ENCODE measurements at places on chromosomes 2 and 18.

GRCh38 chr2:232421189-232421785 lies 14.6 kb downstream of the ALPG start:
- DNase-seq: no peak

- DNase-seq: no peak
Observed at GRCh38 chr2:98085649-98086048, 1.3 kb upstream of the VWA3B start.

DNA sequence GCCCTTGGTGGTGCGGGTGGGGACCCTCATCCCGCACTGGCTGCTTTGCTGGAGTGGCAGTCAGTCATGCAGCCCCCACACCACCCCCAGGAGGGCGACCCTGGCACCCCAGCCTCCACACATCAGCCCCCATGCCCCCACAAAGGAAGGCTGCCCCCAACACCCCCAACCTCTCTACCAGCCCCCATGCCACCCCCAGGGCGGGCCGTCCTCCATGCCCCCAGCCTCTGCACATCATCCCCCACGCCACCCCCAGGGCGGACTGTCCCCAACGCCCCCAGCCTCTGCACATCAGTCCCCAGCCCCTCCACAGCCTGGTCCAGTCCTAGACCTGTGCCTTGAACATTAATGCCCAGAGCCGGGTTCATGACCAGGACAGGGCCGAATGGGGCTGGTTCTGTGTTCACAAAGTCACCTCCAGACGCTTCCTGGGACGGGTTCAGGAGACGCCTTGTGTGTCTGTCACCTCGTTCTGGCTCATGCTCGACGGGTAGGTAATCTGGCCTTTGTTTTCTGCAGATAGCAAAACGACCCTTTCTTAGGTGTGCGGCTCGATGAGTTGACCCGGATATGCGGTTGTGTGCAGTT lies 18.4 kb downstream of the D2HGDH start:
- no peak for DNase-seq

- no peak for DNase-seq
Observed at GRCh38 chr2:37585295-37585908, 86.0 kb downstream of the CDC42EP3 start.

DNA sequence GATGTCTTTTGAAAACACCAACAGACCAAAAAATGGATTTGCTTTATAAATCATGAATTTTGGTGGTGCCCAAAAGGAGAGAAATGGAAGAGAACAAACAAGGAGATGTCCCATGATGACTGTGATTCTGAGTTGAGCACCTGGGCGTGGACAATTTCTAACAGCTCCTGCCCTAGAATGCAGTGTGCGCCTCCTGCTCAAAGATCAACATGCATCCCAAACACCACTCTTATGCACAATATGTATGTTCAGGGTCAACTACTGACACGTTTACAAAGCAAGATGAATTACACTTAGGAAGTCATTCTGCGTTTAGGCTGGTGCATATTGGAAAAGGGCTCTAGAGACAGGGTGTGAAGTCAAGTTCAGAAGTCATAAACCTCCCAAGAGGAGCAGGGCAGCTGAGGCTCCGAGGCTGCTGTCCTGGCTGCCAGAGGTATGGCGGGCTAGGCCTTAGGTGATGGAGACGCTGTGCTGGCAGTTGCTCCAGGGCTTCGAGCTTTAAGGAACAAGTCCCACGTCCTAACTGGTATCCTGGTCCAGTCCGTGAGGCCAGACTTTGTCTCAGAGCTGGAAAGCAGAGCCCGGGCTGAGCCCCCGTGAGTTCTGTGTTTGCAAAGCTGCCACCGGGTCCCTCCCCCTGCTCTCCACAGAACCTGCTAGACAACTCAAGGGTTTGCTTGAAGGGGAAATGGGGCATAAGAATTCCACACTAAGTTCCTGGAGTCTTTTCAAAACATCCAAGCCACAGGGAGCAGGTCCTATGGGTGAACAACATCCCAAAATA lies 74.0 kb downstream of the ZNF516 start:
- no peak for DNase-seq

GRCh38 chr18:23163786-23164533 lies 28.7 kb downstream of the CABLES1 start:
- no peak for DNase-seq

DNA sequence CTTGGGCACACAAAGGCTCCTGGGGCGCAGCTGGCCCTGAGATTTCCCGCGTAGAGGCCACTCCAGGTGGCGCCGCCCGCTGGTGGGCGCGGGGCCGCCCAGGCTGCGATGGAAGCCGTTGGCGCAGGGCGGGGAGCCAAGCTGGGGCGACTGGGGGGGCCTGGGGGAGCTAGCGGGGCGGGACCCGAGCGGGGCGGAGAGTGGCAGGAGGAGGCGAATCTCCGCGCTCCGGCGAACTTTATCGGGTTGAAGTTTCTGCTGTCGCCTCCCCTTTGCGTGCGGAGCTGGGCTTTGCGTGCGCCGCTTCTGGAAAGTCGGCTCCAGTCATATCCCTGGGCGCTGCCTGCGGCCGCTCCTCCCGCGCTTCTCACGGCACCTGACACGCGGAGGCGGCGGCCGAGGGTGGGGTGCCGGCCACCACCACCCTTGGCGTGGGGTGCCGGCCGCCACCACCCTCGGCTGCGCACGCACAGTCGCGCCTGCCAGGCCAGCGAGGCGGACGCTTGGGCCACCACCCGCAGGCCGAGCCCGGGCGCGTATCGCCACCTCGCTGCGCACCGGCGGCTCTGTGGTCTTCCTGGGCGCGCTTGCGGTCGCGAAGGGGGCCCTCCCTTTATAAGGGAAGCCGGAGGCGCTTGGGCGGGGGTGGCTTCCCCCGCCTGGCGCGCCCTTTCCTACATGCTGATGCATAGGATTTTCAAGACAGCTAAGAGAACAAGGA lies 919 bp upstream of the CYP1B1 start:
- DNase-seq: no peak

DNA sequence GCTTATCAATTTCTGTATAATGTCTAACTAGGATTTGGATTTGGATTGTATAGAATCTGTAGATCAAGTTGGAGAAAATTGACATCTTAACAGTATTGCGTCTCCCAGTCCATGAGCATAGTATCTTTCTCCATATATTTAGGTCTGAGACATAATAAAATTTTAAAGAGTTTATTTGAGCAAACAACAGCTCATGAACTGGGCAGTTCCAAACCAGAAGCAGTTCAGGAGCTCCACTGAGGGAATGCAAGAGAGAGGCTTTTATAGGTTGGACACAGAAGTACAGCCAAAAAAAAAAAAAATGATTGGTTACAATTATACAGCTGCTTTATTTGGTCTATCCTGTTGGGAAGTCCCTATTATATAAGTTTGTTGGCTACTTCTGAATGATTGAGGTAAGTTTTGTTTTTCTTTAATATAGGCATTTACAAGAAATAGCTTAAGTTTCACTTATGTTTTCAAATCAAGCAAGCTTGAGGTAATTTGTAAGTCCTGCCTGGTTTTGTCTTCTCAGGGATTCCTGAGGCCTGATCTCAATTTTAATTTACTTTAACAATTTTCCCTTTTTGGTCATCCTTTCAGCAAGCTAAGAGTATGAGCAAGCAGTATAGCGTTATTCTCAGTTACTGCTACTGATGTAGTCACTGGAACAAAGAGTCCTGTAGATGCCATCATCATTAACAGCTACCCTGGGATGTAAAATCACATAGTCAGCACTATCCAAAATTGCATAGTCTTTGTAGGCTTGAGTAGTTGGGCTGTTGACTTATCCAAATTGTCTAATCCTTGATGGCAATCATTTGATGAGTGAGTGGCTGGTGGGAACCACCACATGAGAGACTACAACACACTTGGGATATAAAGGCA lies 27.5 kb upstream of the RUFY4 start:
- no peak for DNase-seq

DNA sequence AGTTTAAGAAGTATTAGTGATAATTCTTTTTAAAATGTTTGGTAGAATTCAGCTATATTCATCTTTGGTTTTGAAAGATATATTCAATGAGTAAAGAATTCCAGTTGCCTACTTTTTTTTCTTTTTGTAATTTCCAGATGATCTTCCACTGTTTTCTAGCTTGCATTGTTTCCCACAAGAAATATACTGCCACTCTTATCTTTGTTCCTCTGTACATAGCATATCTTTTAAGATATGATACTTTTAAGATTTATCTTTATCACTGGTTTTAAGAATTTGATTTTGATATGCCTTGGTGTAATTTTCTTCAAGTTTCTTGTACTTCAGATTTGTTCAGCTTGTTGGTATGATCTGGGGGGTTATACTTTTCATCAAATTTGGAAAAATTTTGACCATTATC lies 374.4 kb downstream of the PLCL1 start:
- no peak for DNase-seq

DNA sequence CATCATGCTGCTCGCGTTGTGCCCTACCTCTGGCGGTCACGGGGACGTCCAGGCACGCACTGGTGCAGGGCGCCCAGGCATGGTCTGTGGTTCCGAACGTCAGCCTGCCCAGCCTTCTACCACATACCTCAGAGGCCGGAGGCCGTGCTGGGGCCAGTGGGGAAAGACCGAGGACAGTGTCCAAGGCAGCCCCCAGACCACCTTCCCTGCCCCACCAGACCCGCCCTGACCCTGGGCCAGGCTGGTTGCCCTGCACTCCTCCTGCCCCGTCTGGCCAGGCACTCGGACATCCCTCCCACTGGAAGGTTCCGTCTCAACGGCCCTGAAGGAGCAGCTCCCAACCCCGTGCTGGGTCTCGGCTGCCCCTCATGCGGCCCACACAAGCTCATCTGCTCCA lies 32.8 kb downstream of the SLC66A2 start:
- no peak for DNase-seq

- DNase-seq: no peak
Observed at GRCh38 chr18:7746106-7746505, 179.0 kb downstream of the PTPRM start.

GRCh38 chr2:211373203-211373602 lies 816.8 kb downstream of the CPS1 start:
- DNase-seq: no peak

GRCh38 chr2:134603966-134604365 lies 114.8 kb downstream of the TMEM163 start:
- DNase-seq: no peak

GRCh38 chr2:207254591-207255464 lies 89.1 kb upstream of the KLF7 start:
- no peak for DNase-seq

DNA sequence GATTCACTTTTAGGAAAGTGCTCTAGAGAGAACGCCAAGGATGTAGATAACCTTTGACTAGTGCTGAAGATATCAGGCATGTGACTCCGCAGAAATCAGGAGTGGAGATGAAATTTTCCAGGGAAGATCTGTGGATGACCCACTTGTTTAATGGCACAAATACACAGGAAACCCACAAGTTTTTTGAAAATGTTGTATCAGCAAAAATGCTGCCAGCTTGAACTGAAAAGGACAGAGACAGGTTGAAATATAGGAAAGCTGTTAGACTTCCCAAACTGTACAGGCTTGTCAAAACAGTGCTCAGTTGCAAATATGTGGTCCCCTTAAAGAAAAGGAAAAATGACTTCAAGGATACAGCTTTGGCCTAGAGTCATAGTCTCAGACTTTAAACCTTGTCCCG lies 96.5 kb downstream of the PKP4 start:
- DNase-seq: no peak

GRCh38 chr2:240259201-240259923 lies 118.9 kb upstream of the OTOS start:
- no peak for DNase-seq

DNA sequence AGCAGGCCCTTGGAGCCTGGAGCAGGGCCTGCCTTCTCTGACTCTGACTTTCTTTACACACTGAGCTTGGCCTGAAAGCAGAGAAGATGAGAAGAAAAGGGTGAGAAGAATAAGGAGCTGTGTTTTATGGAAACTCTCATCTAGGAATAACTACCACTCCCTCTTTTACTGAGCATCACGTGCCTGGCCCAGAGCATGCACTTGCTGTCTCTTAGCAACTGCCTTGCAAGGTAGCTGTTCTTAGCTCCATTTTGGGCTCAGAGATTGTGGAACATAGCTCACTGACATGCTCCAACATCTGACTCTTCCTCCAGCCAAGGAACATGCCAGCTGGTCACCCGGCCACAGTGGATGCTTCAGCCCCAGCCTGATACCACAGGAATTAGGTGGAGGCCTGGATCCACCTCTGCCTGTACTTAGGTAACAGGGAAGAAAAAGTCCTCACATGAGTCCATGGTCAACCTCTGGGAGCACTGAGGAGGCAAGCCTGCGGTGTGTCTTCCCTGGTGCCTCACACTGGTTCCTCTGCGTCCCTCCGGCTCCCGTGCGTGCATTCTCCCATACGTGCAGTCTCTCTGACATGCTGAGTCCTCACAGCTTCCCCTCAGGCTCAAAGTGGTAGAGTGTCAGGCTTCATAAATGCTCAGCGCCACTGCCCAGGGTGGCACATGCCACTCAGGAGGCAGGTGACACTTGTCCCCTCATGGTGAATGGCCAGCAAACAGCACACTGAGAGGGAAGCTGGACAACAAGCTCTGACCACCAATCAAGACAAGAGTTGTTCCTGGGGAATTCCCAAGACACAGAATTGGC lies 35.7 kb downstream of the AMER3 start:
- DNase-seq: no peak

GRCh38 chr18:48265328-48265727 lies 143.9 kb downstream of the ZBTB7C start:
- DNase-seq: no peak

DNA sequence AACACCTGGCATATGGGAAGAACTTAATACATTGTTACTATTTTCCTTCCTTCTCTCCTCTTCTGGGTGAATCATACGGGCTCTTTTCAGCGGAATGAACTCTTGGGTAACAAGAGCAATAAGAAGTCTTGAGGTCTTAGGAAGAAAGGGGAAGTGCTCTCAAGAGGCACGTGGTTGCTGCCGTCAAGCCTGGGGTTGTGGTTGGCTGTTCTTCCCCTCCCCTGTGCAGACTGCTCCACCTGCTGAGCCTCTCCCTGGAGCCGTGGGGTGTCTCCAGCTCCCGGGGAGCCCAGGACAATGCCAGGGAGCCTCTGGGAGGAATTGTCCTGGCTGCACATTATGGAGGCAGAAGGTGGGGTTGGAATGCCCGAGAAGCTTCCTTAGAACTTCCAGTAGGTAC lies 19.4 kb downstream of the TOGARAM2 start:
- DNase-seq: peak; percentile 14

DNA sequence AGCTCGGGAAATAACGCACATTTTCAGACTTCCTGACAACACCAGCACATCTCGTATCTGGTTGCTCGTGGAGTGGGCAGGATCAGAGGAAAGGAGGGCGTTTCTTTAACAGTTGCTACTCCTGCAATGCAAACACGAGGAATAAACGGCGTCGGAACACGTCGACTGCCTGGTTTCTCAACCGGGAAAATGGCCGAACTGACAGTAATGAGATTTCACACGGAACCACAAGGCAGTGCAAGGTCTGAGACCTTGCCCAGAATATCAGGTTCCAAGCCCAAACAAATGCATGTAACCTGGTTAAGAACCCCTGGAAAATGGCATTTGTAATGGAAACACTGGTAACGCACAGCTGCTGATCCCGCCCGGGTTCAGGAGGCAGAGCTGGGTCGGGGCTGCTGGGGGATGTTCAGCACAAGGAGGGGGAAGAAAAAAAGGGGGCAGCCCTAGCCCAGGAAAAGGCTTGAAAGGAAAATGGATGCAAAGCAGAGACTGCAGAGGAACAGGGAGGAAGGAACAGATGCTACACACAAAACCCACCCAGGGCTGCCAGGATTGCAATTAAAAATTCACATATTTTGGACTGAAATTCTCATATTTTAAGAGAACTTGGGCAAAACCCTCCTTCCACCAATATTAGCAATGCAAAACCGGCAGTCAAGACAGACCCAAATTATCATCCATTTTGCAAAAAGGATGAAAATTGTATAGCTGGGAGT lies 61.6 kb upstream of the KLHL29 start:
- no peak for DNase-seq

- DNase-seq: no peak
Observed at GRCh38 chr18:12049978-12050811, 43.4 kb upstream of the ANKRD62 start.
